Transverse colon (tissue), 4 donors: ENCODE measurements at places on chromosomes 11 and 22. TPM values are rescaled to one million over a fixed set of nuclear protein-coding genes. Genes with fewer than 3 reads are reported as not detected.

DNA sequence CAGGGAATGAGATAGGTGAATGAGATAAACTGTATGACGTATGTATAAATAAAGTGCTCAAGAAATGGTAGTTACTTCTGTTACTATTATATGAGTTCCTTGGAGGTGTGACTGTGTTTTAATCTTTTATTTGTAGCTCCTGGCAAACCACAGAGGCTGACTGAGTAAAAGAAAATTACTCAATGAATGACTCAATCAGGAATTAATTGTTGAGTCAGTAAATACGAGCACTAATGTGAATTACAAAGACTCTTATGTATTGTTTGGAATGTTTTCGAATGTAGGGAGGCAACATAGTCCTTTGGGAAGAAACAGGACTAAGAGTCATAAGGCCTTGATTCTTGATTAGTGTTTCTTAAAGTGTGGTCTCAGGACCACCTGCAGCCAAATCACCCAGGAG lies 51.1 kb upstream of the BLID start:
- H3K27ac ChIP-seq, result no peak overlapping the region
- no peaks in the 10 kb centered on the region for H3K27me3 ChIP-seq

The MUC6 gene
- not detected for total RNA-seq

The MRGPRF gene
- 64.7 TPM for total RNA-seq

The SLC25A1 gene
- total RNA-seq, result 146 TPM
